ENCODE measurements at places on chromosomes 2 and 18.
A peak's percentile ranks its signal among the peaks of the same experiment; 100 is the strongest.

- DNase-seq: no peak
Observed at GRCh38 chr2:157830696-157831570, 45.2 kb downstream of the ACVR1 start.

GRCh38 chr2:68157402-68158133, at the start of gene PNO1:
TSS of gene PNO1 (plus strand) at chr2:68157888. CDS start at chr2:68157935, 47 bp downstream.
- peak; percentile 97 for DNase-seq

GRCh38 chr2:208541989-208542464, 135.4 kb downstream of the PTH2R start:
- DNase-seq: no peak

DNA sequence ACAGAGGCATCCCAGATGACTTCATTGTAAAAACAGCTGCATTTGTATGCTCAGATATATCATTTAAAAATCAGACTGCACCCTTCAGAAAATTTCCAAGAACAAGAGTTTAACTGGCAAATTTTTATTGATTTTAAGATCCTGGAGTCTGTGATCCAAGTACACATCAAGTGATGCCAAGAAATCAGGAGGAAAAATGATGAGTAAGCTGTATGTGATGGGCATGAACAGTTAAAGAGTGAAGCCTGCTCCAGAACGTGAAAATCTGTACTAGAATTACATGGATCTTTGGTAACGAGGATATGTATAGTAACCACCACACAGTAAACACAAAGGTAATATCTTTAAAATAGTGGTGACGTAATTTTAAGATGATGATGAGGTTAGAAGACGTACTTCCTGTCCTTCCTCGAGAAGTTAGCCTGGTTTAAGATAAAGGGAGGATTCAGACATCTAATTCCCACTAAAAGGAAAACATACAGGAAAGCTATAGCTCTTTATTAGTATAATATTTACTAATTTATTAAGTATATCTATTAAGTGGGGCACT, 1374.3 kb upstream of the DDX18 start:
- DNase-seq: no peak

GRCh38 chr2:171630812-171631626, 56.2 kb upstream of the DYNC1I2 start:
- no peak for DNase-seq

GRCh38 chr2:151799886-151800292, 28.3 kb downstream of the ARL5A start:
- no peak for DNase-seq

DNA sequence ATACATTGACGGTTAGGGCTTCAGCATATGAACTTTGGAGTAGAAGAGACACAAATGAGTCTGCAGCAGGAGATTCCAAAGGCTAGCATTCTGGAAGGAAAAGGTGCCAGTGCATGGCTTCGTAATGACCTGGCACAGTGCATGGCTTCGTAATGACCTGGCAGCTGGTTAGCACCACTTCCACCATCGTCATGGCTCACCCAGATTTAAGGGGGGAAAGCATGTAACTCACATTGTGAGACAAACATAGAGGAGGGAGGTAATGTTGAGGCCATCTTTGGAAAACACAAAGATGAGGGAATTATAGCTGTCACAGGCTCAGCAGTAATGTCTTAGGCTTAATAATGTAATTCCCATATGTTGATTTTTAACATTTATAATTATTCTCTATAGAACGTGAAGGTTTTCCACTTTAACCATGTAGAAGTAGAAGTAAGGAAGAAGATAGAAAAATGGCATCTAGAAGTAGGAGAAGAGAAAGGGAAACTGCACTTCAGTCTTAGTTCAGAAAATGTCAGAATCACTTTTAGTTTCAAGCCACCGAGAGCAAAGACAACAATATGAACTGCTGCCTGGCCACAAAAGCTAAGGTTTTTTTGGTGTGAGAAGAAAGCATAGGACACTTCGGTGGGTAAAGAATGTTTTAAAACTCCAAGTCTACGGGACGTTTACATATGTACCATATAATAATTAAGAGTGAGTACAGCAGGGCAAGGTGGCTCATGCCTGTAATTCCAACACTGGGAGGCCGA, 6.8 kb upstream of the STK25 start:
- no peak for DNase-seq

GRCh38 chr2:168692132-168692744, 110.2 kb upstream of the NOSTRIN start:
- no peak for DNase-seq

DNA sequence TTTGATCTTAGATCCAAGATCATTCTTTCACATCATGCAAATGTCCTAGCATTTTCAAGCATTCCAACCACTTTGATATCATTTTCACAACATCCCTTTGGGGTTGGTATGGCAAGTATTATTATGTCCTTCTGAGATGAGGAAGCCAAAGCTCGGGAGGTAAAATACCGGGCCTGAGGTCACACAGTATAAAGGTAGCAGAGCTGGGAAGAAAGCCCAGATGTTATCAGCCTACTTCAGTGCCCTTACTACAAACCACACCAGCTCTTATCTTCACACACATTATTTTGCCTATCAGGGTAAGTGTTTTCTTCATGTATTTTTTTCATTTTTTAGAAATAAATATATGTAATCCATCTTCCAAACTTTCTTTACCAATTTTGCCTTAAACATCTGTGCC, 4.2 kb upstream of the B4GALT6 start:
- no peak for DNase-seq

DNA sequence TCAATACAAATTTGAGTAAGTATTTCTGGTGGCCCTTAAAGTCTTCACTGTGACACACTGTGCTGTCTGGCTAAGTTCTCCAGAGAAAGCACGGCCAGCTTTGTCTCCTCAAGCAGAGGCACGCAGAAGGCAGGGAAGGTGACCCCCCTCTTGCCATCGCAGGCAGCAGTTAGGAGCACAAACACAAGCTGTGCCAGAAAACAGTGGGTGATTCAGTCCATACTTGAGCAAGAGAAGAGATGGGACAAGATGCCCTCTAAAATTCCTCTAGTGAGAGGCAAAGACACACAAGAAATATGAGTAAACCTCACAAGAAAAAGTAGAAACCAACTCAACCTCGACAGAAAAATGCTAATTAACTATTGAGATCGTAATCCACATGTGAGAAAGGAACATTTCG, 9.8 kb downstream of the MCEE start:
- DNase-seq: no peak

DNA sequence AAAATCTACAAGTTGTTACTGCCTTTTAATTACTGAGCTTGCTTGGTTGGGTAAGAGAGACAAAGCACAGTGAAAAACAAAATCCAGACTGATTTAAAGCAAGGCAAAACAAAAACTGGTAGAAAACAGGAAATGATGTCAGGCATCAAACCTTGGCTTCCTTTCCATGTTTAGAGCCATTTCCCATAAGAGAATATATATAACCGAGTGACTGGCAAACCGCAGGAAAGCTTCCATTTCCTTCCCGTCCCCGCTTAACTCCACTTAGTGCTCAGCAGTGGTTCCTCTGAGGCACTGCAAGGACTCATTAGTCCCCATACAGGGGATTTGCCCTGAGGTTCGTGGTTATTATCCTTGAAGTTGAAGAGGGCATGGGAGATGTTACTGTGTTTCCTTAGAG, 446.3 kb downstream of the LPIN1 start:
- DNase-seq: no peak

- no peak for DNase-seq
Observed at GRCh38 chr2:231745303-231746038, 35.6 kb downstream of the PDE6D start.

DNA sequence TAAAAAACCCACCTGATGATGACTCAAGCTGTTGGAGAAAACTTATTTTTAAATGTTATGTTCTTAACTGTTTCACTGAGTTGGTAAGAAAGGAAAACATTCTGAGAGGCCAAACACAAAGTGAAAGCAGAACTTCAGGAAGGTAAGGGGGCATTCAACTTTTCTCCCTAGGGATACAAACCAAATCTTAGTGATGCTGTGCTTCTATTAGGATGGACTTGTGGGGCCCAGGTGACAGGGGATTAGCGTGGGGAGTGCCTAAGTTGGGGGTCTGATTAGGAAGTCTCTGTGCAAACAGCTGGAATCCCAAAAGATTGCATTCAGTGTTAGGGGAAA, 18.5 kb downstream of the PDCL3 start:
- no peak for DNase-seq

DNA sequence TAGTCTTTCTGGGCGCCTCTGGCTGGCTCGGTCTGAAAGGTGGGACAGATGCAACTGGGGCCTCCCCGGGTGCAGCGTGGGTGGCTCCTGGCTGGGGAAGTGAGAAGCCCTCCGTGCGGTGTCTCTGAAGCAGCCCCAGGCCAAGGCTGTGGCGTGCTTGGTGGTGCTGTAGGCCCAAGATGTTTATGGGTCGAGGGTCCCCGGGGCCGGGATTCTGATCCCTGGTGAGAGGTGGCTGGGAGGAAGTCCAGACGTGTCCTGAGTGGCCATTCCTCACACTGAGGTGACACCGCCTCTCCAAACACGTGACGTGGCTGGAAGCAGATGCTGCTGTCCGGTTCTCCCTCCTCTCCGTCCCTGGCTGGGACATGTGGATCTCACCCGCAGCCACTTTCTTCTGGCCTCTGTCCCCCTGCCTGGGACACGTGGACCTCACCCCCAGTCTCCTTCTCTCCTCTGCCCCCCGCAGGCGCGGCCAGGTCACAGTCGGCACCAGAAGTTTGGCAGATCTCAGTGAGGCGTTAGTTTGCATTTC, 12.6 kb downstream of the RTP5 start:
- DNase-seq: no peak

DNA sequence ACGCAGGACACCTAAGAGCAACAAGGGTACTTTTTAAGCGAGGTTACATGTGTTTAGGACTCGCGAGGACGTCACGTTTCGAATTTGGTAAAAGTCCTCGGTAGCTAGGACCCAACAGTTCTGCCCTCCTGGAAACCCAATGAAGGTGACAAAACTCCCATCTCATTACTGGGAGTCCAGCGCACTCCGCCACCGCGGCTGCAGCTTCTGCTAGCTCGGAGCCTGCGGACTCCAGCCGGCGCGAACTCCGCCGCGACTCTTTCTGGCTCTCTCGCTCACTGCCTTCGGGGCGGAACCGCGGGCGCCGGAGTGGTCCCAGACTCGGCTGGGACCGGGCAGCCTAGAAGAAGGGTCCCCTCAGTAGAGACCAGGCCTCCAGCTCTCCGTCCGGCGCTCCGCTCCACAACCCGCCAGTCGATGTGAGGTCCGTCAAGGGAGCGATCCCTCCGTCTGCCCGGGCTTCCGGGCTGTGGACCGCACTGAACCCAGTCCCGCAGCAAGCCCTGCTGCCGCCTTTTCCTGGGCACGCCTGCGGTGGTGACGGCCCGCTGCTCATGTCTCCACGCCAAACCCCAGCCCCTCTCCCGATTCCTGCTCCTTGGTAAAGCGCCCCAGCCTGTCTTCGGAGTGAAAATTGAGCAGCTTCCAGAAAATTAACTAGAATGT, 3.0 kb upstream of the OSR1 start:
- no peak for DNase-seq

GRCh38 chr18:9494778-9495331, 19.5 kb downstream of the RALBP1 start:
- no peak for DNase-seq

- no peak for DNase-seq
Observed at GRCh38 chr2:64354857-64355680, 98.9 kb upstream of the LGALSL start.

GRCh38 chr2:22885245-22885644, 499.7 kb upstream of the KLHL29 start:
- DNase-seq: no peak

- DNase-seq: no peak
Observed at GRCh38 chr18:7413906-7414305, 153.2 kb upstream of the PTPRM start.

DNA sequence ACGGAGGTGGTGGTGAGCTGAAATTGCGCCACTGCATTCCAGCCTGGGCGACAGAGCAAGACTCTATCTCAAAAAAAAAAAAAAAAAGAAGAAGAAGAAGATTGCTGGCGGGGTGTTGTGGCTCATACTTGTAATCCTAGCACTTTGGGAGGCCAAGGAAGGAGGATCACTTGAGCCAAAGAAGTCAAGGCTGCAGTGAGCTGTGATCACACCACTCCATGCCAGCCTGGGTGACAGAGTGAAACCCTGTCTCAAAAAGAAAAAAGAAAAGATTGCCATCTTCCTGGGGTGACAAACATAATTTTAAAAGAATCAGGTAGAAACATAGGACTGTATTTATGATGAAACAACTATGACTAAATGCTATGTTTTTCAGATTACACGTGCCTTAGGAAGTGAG, 55.1 kb upstream of the EML4 start:
- DNase-seq: no peak

DNA sequence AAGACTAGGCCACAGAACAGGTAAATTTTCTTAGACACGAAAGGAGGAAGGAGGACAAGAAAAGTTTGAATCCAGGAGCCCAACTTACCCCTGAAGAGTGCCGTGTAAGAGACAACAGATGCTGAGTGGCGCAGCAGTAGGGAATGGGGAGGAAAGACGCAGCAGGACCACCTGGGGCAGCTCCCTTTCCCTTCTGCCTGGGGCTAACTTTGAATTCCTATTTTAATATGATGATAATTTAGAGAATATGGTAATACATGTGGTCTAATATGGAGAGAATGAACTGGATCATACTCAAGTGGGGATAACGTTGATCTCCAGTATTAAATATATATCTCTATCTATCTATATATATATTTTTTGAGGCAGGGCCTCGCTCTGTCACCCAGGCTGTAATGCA, 69.3 kb downstream of the CLIP4 start:
- no peak for DNase-seq

DNA sequence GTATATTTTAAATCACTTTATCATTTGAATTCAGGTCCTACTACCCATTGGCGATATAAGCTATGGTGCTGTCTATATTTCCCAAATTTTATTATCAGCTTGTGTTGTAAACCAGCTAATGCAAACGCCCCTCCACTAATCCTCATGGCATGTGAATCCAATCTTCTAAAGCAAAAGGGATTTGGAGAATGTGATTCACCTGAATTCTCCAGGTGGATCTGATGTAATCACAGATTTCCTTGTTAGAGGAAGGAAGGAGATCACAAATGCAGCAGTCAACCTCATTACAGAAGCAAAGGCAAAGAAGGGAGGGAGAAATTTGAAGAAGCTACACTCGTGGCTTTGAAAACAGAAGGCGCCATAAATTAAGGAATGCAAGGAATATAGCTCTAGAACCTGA, 431.1 kb upstream of the CDH19 start:
- DNase-seq: no peak

GRCh38 chr2:236562434-236562833, 7.2 kb upstream of the ACKR3 start:
- DNase-seq: no peak

DNA sequence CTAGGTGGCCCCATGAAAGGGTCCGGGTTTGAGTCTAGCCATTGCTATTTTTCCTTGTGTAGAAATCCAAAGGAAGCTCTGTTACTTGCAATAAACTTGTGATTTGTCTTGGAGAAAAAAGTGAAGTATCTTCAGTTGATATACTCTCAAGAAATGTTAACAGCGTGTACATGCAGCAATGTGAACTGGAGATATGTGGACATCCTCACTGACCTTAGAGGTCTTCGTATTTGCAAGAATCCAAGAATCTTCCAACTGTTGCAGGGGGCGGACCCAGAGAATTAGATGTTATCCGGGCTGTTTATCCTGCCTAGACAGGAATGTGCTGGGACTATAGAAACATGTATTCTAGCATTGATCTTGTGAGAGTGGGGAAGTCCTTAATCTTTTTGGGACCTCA, 187.6 kb downstream of the KCNS3 start:
- no peak for DNase-seq

- DNase-seq: no peak
Observed at GRCh38 chr2:156470975-156471583, 34.9 kb downstream of the GPD2 start.
